ENCODE measurements at places on chromosomes 4 and X.
A peak's percentile ranks its signal among the peaks of the same experiment; 100 is the strongest.

DNA sequence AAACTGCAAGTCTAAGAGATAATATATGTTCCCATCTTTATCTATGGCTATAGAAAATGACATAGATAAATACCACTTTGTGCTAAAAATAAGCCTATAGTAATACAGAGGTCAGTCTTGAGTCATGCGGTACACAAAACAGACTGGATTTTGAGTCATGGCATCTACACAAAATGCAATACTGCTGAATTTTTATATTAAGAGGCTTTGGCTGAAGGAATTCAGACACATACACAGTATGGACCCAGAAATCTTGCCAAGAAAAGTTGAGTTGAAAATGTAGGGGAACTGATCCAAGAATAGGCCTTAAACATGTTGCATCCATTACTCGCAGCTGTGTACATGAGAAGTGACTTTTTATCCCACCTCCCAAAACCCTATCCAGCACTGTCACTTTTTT is 184.4 kb downstream of the TENM3 start:
- DNase-seq: no peak

DNA sequence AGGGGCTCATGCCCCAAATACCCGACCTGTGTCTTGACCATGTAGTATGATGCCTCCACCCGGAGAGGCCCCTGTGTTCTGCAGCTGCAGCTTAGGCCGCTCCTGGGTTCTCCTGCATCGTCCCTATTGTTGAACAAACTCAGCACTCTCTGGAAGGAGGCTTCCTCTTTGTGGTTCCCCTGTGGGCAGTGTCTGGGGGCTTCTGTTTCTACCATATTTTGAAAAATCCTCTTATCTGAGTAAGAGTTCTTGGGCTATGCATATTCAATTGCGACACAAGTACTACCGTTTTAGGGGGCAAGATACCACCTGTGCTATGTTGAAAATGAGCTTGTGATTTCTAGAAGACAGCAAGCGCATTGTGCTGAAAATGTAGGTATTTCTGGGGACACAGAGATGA is 276.6 kb downstream of the DHRSX start:
- DNase-seq: no peak

DNA sequence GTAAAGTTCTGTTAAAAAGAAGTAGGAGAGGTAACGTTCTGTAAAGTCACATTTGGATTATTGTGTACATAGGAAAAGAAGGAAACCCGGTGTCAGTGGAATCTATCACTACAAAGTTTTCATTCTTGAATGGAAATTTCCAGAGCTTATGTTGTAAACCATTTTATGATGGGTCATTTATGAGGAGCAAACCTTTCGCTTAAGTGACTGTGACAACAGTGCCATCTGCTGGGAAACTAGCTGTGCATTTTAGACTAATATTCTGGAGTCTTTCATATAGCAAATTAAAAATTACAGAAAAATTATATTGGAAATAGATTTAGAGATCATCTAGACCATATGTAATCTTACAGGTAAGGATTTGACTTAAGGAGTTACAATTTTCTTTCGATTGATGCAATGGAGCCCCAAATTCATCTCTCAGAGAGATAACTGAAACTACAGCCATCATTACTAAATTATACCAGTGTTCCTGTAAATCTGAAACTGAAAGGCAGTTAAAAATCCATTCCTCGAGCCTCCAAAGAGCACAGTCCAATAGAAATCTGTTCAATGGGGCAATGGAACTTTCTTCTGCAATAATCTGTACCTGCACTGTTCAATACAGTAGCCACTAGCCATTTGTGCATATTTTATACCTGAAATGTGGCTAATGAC is 26.9 kb downstream of the ASB9 start:
- peak; percentile 17 for DNase-seq

- DNase-seq: no peak
Measured at GRCh38 chr4:41525129-41525528, 12.8 kb upstream of the LIMCH1 start.

DNA sequence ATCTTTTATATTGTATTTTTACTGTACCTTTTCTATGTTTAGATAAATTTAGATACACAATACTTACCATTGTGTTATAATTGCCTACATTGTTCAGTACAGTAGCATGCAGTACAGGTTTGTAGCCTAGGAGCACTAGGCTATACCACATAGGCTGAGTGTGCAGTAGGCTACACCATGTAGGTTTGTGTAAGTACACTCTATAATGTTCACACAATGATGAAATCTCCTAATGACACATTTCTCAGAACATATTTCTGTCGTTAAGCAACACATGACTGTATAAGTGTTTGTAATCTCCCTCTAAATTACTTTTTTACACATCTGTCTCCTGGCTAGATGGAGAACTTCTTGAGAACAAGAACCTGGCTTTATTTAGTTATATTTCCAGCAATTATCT is 40.3 kb downstream of the UCHL1 start:
- DNase-seq: no peak

DNA sequence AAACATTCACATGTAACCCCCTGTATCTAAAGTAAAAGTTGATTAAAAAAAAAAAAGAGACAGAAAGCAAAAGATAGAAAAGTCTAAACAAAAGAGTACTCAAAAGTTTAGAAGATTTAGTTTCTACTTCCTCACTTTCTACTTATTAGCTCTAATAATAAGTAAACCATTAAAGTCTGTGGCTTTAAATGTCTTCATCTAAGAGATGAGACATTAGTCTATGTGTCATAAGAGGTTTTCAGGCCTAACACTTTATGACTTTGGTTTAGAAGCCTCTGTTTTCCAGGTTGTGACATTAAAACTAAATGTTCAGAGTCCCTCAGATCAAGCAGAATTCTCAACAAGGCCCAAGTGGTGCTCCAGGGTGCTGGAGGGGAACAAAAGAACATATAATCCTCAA is 42.2 kb upstream of the GUCY1A1 start:
- DNase-seq: no peak

DNA sequence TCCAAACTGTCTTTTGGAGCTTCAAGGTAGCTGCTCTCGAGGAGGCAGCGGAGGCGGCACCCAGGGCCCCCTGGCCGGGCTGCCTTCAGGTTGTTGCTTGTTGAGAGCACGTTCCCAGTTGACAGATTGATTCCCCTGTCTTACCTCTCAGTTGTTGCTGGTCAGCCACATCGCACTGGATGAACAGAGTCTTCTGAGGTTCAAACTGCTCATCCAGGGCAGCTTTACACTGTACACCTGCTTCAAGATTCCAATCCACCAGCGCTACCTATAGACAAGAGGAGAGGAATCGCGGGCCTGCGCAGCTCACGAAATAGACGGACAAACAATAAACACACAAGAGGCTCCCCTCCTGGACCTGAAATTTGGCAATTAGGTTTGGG is 497 bp downstream of the HPGD start:
- DNase-seq: no peak

GRCh38 chr4:98092833-98093439 is 50.3 kb downstream of the STPG2 start:
- no peak for DNase-seq

GRCh38 chrX:130393451-130394074 is 8.1 kb upstream of the GPR119 start:
- no peak for DNase-seq

DNA sequence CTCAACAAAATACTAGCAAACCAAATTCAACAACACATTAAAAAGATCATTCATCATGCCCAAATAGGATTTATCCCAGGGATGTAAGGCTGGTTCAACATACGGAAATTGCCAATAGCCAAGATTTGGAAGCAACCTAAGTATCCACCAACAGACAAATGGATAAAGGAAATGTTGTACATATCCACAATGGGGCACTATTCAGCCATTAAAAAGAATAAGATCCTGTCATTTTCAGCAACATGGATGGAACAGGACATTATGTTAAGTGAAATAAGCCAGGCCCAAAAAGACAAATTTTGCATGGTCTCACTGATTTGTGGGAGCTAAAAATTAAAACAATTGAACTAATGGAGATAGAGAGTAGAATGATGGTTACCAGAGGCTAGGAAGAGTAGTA is 82.0 kb upstream of the FAM241A start:
- DNase-seq: no peak

DNA sequence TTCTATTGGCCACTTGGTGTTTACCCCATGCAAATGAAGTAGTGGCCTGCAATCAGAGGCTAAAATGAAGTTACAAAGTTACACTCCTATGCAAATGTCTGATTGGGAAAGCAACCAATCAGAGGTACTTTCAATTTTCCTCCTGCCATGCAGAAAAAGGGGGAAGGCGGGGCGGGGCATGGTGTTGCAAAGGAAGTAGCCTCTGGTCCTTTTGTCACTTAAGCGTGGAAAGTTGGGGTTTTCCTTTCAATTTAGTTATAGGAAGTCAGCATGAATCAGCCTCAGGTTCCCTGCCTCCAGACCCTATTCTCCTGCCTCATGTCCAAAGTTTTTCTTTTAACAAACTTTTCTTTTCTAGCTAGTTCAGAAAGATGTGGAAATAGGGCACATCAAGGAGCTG is 69.3 kb downstream of the GPC4 start:
- no peak for DNase-seq

- DNase-seq: no peak
Measured at GRCh38 chr4:4763822-4764557, 95.5 kb upstream of the MSX1 start.

DNA sequence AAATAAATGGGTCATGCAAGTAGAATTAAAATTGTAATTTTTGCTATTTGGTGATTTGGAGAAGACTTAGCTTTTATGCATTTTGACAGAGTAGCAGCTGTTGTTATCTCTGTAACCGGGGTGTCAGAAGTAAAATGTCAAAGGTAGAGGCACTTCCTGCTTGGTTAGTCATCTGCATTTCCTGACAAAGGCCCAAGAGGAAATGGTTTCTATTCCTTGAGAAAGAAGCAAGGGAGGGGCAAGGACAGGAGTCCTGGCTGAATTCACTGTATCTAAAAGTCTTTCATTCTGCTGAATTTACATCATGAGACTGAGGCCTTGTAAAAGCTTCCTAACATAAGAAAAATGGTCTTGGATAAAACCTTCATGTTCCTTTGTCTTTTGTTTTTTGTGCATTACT is 550.9 kb upstream of the BOD1L1 start:
- peak; percentile 61 for DNase-seq

GRCh38 chr4:2105559-2105958 is 46.4 kb downstream of the NAT8L start:
- DNase-seq: no peak

DNA sequence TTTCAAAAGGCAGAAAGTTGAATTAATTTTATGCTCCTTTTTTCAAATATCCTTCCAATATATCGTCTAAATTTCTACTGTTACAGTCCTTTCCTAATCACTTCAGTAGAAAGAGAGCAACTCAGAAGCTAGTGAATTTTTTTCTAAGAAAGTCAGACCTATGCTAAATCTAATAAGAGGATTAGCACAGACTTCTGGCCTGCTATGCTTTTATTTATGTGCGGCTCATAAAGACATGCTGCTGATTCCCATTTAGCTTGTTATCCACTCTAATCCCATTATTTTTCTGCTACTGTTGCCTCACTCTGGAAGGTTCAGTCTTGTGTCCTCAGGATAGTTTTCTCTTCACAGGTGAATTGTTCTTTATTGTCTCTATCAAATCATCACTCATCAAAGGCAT is 473.5 kb upstream of the FAM241A start:
- DNase-seq: no peak

DNA sequence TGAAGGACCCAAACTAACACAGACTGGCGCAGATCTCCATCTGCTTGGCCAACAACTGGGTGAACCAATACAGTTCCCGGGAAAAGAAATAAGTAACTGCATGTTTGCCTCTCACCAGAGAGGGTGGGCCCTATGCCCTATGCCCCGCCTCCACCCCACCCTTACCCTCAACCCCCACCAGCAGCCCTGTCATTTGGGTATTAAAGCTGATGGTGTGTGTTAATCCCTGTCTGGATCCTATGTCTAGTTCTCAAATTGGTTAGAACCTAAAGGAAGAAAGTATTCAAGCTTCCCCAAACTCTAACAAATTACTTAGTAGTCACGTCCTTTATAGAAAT is 19.0 kb downstream of the SMPX start:
- DNase-seq: no peak

DNA sequence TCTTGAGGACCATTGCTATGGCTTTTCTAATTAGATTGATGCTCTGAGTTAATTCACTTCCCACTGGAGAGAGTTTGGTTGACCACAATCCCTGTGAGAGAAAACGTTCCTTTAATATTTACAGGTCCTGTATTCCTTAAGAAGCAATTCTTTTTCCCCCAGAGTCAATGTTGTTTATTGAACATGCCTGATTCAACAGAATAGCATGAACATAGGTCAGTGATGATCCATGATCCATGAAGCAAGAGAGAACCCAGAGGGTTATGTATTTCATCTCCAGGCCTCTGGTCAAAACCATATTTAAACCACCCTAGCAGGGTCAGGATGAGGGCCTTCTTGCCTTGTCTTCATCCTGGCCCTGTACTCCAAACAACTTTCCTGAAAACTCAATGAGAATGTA is 39.4 kb upstream of the EFHC2 start:
- no peak for DNase-seq

DNA sequence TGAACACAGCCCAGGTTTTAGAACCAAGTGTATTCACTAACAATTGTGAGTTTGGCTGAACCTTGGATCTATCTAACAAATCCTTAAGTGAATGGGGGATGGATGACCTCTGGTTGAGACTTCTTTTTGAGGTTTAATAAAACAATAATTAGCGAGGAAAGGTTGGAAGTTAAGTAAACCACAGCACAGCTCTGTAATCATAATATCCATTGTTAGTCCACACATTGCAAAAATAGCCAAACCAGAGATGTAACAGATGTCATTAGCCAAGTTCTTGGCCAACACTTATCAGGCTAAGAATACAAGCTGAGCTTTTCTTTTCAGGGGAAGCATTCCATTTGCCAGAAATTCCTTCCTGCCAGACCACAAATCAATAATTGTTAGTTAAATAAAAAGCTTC is 59.1 kb downstream of the FREM3 start:
- no peak for DNase-seq

GRCh38 chrX:153438532-153438931 is 7.3 kb downstream of the TREX2 start:
- DNase-seq: no peak

DNA sequence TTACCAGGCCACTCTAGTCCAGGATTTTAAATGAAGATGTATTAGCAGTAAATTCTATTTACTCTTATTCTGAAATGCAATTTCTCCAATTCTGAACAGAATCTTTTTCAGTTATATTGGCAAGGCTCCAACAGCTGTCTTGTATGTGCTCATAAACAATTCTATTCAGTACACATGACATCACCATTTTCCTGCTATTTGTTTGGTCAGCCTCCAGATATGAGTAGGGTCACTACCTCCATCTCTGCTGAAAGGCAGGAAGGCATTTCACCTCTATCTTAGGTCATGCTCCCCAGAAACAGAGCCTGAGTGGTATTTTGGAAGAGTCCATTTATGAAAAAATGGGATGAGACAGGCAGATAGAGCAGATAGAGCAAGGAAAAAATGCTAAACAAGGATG is 151.1 kb upstream of the ADGRL3 start:
- no peak for DNase-seq

DNA sequence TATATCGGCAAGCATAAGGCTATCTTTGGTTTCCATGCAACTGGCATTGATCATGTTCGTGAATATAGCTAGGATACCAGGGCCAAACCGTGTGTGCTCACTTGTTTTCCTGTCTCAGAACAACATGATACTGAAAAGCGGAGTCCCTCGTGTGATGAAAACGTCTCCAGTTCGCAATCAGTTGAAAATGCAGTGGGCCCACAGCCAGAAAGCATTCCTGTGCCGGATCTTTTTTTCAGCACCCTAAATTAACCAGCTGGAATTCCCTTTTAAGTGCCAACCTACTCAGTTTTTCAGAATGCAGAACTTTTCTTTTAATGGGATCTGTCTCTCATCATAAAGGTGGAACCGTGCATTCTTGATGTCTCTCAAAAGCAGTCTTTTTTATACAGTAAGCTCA is 130.8 kb upstream of the FRG1 start:
- DNase-seq: no peak

Measured in GM12878 (cell line).